EH (cell line): ENCODE measurements at places on chromosomes 3 and 15.
A peak's percentile ranks its signal among the peaks of the same experiment; 100 is the strongest.

- no peak for DNase-seq
Measured at GRCh38 chr15:100125401-100126191, 216.2 kb downstream of the ADAMTS17 start.

GRCh38 chr3:188049606-188050530, 104.1 kb upstream of the LPP start:
- no peak for DNase-seq

DNA sequence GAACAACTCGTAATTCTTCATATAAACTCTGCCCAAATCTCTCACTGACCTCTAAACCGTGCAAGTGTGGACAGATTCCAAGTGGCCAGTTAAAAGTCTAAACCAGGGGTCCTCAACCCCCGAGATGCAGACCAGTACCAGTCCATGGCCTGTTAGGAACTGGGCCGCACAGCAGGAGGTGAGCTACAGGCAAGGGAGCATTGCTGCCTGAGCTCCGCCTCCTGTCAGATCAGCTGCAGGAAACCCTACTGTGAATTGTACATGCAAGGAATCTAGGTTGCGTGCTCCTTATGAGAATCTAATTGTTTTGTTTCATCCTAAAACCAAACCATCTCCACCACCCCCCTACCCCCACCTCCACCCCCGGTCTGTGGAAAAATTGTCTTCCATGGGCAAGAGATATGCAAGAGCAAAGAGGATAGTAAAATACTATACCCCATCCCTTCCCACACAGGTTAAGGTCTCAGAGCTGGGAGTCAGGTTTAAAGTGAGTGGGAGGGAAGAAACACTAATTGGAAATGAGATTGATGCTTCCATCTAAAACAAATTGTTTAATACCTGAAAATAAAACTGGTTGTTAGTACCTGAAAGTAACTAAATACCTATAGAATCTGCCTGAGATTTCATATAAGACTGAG, 54.0 kb downstream of the POLQ start:
- DNase-seq: no peak

- DNase-seq: peak; percentile 92
Measured at GRCh38 chr3:136142592-136142991, 53.5 kb downstream of the MSL2 start.

DNA sequence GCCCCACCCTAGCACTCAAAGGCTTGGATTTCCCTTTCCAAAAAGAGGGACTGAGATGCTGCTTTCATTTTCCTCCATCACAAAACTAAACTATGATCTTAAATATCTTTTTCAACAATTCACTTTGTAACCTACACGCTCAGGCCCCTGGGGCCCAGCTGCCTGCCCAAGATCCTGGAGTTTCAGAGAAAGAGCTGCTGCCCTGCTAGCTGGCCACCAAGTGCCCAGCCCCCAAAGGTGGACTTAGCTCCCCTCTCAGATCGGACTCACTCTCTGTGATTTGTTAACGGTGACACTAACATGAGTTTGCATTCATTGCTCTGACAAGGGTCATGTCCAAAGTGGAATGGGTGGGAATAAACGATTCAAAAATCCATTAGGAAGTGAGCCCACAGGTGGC, 119.6 kb upstream of the SMAD3 start:
- DNase-seq: no peak

DNA sequence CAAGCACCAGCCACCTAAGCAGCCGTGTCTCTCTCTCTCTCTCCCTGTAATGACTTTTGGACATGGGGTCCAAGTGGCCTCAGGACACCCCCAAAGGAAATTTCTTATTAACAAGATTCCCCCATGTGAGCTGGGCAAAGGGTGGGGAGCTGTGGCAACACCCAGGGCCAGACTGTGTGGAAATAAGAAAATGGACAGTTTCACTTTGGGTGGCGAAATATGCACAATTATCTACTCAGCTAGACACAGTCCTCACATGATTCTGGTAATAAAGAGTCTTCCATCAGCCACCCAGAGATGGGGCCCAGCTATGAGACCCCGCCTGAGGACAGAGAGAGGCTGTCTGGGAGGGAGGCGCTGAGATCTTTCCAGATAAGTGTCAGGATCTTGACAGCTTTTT, 96.8 kb upstream of the TPM1 start:
- DNase-seq: no peak

DNA sequence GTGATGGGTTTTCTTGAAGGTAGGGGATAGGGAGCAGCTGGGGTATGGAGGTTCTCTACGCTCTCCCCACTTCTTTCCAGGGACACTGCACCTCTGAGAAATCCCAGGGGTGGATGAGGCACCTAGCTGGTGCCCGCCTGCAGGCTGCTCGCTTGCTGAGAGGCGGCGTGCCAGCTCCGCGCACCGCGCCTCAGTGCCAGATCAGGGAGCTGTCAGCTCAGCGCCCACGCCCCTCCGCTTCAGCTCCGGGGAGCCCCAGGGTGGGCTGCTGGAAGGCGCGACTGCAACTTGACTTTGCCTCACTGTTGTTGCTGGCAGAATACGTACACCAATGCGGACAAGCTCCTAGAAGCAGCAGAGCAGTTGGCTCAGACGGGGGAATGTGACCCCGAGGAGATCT, 345.7 kb upstream of the UMPS start:
- DNase-seq: no peak

DNA sequence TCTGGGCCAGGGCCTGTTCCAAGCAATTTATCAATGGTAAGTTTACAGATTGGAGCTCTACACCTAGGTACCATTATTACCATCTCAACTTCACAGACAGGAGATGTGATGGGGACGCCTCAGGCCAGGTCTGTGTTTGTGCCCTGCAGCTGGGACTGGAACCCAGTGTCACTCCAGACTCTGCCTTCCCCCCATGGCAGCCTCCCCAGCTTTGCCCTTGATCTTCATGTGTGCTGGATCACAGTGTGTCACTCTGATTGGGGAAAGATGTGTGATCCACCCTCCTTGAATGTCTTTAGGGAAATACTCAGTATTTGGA, 59.6 kb downstream of the MGLL start:
- no peak for DNase-seq

GRCh38 chr3:183430325-183430957, 2.0 kb upstream of the MCF2L2 start:
- no peak for DNase-seq

DNA sequence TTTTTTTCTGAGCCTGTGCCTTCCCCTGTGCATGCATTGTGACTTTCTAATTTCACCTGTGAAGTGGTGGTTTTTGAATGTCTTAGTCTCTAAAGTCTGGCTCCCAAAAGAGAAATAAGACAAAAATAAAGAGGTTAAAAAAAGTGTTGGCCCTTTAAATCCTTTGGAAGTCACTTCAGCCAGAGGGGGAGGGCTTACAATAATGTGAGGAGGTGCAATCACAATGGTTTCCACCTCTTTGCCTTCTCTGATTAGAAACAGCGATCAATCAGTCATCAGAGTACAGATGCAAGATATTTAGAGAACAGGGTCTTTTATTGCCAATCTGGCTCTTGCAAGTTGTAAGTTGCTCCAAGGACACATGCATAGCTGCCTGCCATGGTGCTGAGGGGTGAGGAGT, 64.1 kb upstream of the GCSAM start:
- no peak for DNase-seq

- DNase-seq: peak; percentile 31
Measured at GRCh38 chr3:124934577-124934976, at the start of gene MUC13. MUC13 (minus strand) TSS chr3:124934751; CDS start chr3:124934712, 39 bp downstream.

DNA sequence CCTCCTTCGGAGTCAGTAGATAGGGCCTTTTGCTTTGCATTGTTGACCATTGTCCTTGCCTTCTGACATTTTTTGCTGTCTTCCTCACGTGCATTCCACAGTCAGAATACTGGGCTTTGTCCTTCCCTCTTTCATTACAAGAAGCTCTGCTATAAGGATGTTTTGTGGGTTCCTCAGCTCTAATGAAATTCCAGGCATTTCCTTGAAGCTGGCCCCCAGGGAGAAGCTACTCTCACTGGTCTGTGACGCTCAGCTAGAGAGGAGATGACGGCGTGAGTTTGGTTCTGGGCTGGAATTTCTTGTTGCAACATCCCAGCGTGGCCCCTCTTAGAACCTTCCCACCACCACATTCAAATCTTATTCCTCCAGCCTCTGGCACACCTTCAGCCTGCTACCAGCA, 210.2 kb downstream of the TJP1 start:
- DNase-seq: peak; percentile 97
